Urinary bladder (tissue), 4 donors: ENCODE measurements at places on chromosomes 5 and 9. TPM values are rescaled to one million over a fixed set of nuclear protein-coding genes. Genes with fewer than 3 reads are reported as not detected.

Gene PDCD1LG2
- 0.81 TPM for polyA plus RNA-seq

Gene IFNE
- 0.29 TPM for polyA plus RNA-seq

Gene ANKRD34B
- polyA plus RNA-seq: not detected

Gene CD72
- 1.6 TPM for polyA plus RNA-seq

Gene DMGDH
- 1.4 TPM for polyA plus RNA-seq

Gene CREBRF
- 12.6 TPM for polyA plus RNA-seq

Gene BARHL1
- polyA plus RNA-seq: not detected

Gene FGFR4
- polyA plus RNA-seq: 12.8 TPM

Gene FGF18
- polyA plus RNA-seq: 1.4 TPM

Gene BHMT2
- polyA plus RNA-seq: 18.1 TPM

Gene RBM22
- 28.3 TPM for polyA plus RNA-seq

Gene DTWD2
- polyA plus RNA-seq: 1.6 TPM

Gene FAM153A
- polyA plus RNA-seq: 0.66 TPM

Gene AMBP
- polyA plus RNA-seq: 2.4 TPM

Gene SREK1
- 27.8 TPM for polyA plus RNA-seq

Gene GABRP
- 0.06 TPM for polyA plus RNA-seq

Gene CEL
- polyA plus RNA-seq: 1.4 TPM

Gene PCDH1
- polyA plus RNA-seq: 22.5 TPM

Gene PCDHGA10
- polyA plus RNA-seq: 1.6 TPM

Gene SPINK7
- not detected for polyA plus RNA-seq

Gene HRH2
- 6.2 TPM for polyA plus RNA-seq

Gene LMX1B
- 0.04 TPM for polyA plus RNA-seq

Gene FOXD4L5
- polyA plus RNA-seq: not detected

Gene SLIT3
- 64.7 TPM for polyA plus RNA-seq

Gene ANAPC2
- 40.3 TPM for polyA plus RNA-seq

Gene SOX30
- 0.33 TPM for polyA plus RNA-seq

Gene DDX4
- not detected for polyA plus RNA-seq

Gene GDNF
- 0.71 TPM for polyA plus RNA-seq

Gene SPAG8
- 1.9 TPM for polyA plus RNA-seq

Gene TMC1
- polyA plus RNA-seq: 0.66 TPM

Gene GABRA1
- polyA plus RNA-seq: 0.08 TPM

Gene RAD50
- 13.4 TPM for polyA plus RNA-seq

Gene RNF183
- polyA plus RNA-seq: 0.15 TPM

Gene CAMLG
- 49.7 TPM for polyA plus RNA-seq

Gene INSL6
- not detected for polyA plus RNA-seq

Gene GTF2H2
- polyA plus RNA-seq: 9.6 TPM

Gene STPG3
- not detected for polyA plus RNA-seq

Gene CCNJL
- 2.0 TPM for polyA plus RNA-seq

Gene SHISAL2B
- not detected for polyA plus RNA-seq

Gene FOXD4L3
- polyA plus RNA-seq: not detected

Gene DIMT1
- polyA plus RNA-seq: 26.8 TPM

Gene CMYA5
- polyA plus RNA-seq: 4.3 TPM

Gene ZCCHC9
- polyA plus RNA-seq: 23.4 TPM

Gene KIF12
- polyA plus RNA-seq: 0.11 TPM

Gene GABRA6
- not detected for polyA plus RNA-seq

Gene MROH2B
- not detected for polyA plus RNA-seq

Gene SLC46A2
- 1.4 TPM for polyA plus RNA-seq

Gene CCL28
- polyA plus RNA-seq: 0.68 TPM

Gene LRRC70
- polyA plus RNA-seq: 5.4 TPM

Gene PFDN1
- 86.5 TPM for polyA plus RNA-seq

Gene LOX
- polyA plus RNA-seq: 15.0 TPM

Gene HMMR
- polyA plus RNA-seq: 0.67 TPM

Gene PDE6A
- polyA plus RNA-seq: 0.01 TPM

Gene CAMK4
- polyA plus RNA-seq: 1.2 TPM

Gene FAM169A
- 1.1 TPM for polyA plus RNA-seq

Gene NDST1
- 37.5 TPM for polyA plus RNA-seq
